ENCODE measurements at places on chromosomes 13 and 19. TPM values are rescaled to one million over a fixed set of nuclear protein-coding genes. Genes with fewer than 3 reads are reported as not detected.

Gene CCDC70
- not detected for total RNA-seq

Gene KLK2
- not detected for total RNA-seq

Gene CD70
- total RNA-seq: 3.6 TPM

Gene KIR2DL3
- total RNA-seq: not detected

Gene PSPC1
- 40.6 TPM for total RNA-seq

Gene CLN5
- 7.8 TPM for total RNA-seq

Gene CYP2F1
- 0.30 TPM for total RNA-seq

Gene PLIN4
- total RNA-seq: 0.10 TPM

Gene CBLC
- total RNA-seq: 16.3 TPM

Gene TEX101
- not detected for total RNA-seq

Gene SHC2
- total RNA-seq: 5.3 TPM

Gene CD37
- 0.44 TPM for total RNA-seq

Gene ATP1A3
- 11.9 TPM for total RNA-seq

Gene HSD17B14
- 18.0 TPM for total RNA-seq

Gene DLEU7
- total RNA-seq: 4.6 TPM

Gene CBY2
- 0.62 TPM for total RNA-seq

Gene ZNF610
- 8.6 TPM for total RNA-seq

Gene ARHGEF7
- 20.8 TPM for total RNA-seq

Gene SPRED3
- total RNA-seq: 4.2 TPM

Gene SLAIN1
- total RNA-seq: 17.5 TPM

Gene AZU1
- total RNA-seq: 1.3 TPM

Gene GJA3
- 0.03 TPM for total RNA-seq

Gene POU4F1
- total RNA-seq: not detected

Gene ZNF471
- total RNA-seq: not detected

Gene C19orf12
- 24.1 TPM for total RNA-seq

Gene PROSER1
- total RNA-seq: 28.2 TPM

Gene ARHGEF18
- 48.3 TPM for total RNA-seq

Gene WDR87
- total RNA-seq: not detected

Gene C19orf85
- 3.7 TPM for total RNA-seq

Gene LILRA1
- not detected for total RNA-seq

Gene CPAMD8
- total RNA-seq: 5.2 TPM

Gene GRIN2D
- total RNA-seq: 4.8 TPM

Gene FPR1
- total RNA-seq: not detected

Gene MEIS3
- total RNA-seq: 134 TPM

Gene FARP1
- total RNA-seq: 26.1 TPM

Gene OR1M1
- not detected for total RNA-seq

Gene RFPL4AL1
- total RNA-seq: not detected

Gene C5AR1
- not detected for total RNA-seq

Gene ANKLE1
- 22.7 TPM for total RNA-seq

Gene ZSWIM4
- 18.3 TPM for total RNA-seq

Gene ZNF569
- 12.5 TPM for total RNA-seq

Gene KIR2DL4
- total RNA-seq: not detected

Gene SULT2A1
- not detected for total RNA-seq

Gene PPAN
- total RNA-seq: 52.9 TPM

Gene IL27RA
- 8.8 TPM for total RNA-seq

Gene ZNF814
- total RNA-seq: 24.3 TPM

Gene S1PR5
- 16.1 TPM for total RNA-seq

Gene ZNF837
- total RNA-seq: 4.4 TPM

Gene WTIP
- 14.8 TPM for total RNA-seq

Gene KDELR1
- 110 TPM for total RNA-seq

Gene PLK5
- total RNA-seq: 0.14 TPM

Gene C19orf38
- total RNA-seq: 0.59 TPM

Data from H7 (cell line).